Upper lobe of left lung (tissue), 6 donors: ENCODE measurements at places on chromosomes 7 and 10.

- no peak for DNase-seq
Observed at GRCh38 chr10:25959540-25960232, 25.7 kb downstream of the MYO3A start.

GRCh38 chr7:24401628-24402593 is 117.9 kb downstream of the NPY start:
- no peak for DNase-seq

DNA sequence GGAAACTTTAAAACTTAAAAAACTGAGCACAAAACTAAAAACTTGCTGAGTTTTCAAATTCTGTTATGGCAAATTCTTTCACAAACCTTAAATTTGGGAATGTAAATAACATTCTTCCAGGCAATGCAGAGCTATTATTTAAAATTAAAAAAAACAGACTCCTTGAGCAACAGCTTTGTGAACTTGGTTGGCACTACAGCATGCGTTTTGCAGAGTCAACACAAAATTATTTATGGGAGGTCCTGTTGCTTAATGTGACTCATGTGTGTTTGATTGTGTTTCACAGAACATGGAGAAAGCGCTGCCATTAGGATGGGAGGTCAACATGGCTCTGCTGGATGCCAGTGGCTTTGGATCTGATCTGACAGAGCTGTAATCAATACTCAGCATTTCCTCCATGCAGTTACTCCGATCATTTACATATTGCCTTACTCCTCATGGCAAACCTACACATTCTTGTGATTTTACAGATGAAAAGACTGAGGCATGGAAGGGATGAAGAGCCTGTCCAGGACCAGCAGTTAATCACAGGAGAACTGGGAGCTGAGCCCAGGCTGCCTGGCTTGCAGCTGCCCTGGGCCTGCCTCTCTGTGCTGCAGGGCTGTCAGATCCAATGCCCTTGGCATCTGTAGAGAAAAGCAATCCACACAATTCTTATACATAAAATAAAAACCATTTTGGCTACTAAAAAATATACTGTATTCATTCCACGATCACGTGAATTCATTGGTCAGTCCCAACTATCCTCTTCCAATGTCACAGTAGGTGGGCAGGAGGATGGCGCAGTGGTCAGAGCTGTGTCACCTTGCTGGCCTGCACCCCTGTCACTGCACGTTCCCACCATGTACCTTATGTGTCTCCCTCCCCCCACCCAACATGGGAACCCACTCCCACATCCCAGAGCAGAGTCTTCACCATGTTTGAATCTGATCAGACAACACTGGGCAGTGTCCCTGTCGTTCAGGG is 200.9 kb downstream of the CXCL12 start:
- no peak for DNase-seq

DNA sequence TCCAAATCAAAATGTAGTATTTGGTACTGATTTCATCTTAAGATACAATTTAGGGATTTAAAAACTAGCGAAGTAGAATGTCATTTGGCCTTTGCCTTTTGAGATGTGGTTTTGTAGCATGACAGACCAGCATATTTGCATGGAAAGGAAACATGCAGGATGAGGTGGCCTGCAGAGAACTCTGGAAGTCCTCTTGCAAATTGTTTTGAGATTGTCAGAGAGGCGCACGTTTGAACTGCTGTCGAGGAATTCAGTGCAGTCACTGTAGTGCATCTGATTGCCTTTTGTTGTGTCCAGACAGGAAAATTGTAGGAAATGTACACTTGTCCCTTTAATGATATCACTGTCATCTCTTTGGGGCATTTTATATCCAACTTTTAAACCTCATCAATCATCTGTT is 136.7 kb downstream of the CELF2 start:
- no peak for DNase-seq

GRCh38 chr7:8561449-8561848 is 128.0 kb downstream of the NXPH1 start:
- no peak for DNase-seq

DNA sequence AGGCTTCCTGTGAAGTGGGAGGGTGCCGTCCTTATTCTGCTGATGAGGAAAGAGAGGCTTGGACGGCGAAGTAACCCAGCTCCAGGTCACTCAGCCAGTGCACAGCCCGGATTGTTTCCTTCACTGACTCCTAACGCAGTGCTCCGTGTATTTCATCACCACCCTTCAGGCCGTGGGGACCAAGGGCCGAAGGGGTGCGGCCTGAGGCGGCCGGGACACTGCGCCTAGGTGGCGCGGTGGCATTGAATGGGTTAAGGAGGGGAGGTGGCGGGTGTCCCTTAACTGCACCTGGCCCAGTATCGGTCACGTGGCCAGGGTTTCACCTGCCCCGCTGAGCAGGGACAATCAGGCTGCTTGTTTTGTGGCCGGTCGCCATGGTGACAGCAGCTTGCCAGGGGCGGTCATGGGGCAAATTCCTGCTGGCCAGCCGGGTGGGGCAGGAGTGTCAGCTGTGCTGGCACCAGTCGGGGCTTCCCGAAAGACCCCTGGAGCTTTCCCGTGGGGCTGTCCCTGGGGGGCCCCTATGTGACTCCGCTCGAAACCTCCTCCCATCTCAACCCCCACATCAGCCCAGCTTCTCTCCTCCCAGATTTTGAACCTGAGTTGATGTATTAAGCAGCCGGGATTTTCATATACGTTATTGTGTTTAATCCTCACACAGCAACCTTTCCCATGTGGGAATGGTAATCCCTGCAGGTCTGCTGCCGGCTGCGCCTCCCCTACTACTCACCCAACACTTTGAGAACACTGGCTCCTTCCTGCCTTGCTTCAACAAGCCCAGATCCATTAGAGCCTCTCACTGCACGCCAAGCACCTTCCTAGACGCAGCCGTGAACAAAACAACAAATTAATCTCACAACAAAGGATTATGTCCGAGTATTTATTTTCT is 4.4 kb upstream of the ABHD11 start:
- DNase-seq: peak; percentile 96

DNA sequence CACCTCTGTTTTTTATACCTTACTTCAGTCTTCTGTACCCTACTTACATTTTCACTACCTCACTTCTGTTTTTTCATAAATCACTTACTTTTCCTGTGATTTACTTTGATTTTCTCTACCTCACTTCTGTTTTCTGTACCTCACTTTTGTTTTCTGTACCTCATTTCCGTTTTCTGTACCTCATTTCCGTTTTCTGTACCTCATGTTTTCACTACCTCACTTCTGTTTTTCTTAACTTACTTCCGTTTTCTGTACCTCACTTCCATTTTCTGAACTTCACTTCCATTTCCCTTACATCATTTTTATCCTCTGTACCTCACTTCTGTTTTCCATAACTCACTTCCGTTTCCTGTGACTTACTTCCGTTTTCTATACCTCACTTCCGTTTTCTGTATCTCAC is 492.0 kb upstream of the AKR1E2 start:
- DNase-seq: no peak

DNA sequence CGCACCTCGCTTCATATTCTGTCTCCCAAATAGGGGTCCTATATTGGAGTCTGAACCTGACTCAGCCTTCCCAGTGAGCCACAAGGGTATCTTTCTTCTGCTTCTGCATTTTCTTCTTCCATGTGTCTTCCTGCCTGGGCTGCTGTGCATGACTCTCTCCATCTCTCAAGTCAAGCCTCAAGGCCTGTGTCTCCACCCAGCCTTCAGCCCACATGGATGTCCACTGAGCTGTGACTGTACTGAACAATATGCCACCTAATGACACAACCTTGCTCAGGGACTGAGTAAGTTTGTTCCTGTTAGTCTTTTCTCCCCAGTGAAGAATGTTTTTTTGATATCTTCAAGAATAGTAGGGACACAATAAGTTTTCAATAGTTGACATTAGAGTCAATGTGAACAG is 162.7 kb upstream of the TBX20 start:
- no peak for DNase-seq

GRCh38 chr10:12720217-12720981 is 281.1 kb downstream of the CCDC3 start:
- DNase-seq: no peak

- no peak for DNase-seq
Observed at GRCh38 chr10:100307684-100308083, 21.2 kb upstream of the BLOC1S2 start.

- DNase-seq: peak; percentile 86
Observed at GRCh38 chr7:146115851-146116520, 615 bp upstream of the CNTNAP2 start.

- no peak for DNase-seq
Observed at GRCh38 chr7:67916571-67917436, 920.2 kb downstream of the TYW1 start.

DNA sequence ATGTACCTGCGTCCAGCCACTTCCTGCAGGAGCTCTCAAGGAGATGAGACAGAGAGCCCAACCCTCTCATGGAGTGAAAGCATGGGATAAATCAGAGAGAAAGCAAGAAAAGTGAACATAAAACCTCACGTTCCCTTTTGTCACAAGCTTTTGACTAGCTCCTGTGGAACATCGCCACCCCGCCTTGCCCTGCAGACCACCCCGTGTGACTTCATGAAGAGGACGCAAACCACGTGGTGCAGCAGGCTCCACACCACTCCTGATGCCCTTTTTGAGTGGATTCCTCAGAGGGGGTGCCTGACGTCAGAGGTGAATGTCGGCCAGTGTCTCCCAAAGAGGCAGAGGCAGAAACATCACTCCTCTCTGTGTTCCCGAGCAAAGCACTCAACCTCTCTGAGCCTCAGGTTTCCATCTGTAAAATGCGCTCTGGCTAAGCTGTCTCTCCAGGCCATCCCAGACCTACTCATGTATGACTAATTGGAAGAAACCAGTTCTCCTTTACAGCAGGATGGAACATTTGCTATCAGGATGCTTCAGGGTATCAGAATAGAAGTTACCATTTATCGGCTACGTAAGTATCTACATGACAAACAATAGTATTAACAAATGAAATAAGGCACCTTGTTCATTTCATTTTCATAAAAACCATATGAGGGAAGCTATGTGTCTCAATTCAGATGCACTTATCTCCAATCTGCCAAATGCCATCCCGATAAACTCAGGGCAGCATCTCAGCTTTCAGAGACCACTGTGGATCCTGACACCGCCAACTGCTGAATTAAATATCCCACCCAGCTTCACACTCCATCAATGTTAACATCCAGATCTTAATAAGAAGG is 5.3 kb downstream of the ZNF488 start:
- DNase-seq: no peak

GRCh38 chr7:99505324-99505662 is 831 bp downstream of the ZKSCAN5 start:
- DNase-seq: no peak

DNA sequence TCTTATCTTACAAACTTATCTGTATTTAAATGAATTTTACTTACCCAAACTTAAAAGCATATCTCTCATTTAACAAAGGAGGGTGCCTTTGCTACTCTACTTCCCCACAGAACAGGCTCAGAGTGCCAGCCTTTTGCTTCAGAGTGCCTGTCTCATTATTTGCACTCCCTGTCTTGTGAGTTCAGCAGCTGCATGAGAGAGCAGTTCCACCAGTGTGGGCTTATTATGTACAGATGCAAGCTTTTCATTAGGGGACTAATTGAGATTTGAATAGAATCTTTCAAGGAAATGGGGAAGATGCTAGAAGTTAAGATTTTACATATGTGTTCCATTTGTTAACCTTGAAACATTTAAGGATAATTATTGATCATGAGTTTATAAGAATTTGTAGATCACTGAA is 310.2 kb upstream of the LRRN3 start:
- no peak for DNase-seq
